ENCODE measurements at places on chromosomes 7 and 10.
A peak's percentile ranks its signal among the peaks of the same experiment; 100 is the strongest.

GRCh38 chr7:128353610-128354009, 7.9 kb downstream of the PRRT4 start:
- DNase-seq = no peak

DNA sequence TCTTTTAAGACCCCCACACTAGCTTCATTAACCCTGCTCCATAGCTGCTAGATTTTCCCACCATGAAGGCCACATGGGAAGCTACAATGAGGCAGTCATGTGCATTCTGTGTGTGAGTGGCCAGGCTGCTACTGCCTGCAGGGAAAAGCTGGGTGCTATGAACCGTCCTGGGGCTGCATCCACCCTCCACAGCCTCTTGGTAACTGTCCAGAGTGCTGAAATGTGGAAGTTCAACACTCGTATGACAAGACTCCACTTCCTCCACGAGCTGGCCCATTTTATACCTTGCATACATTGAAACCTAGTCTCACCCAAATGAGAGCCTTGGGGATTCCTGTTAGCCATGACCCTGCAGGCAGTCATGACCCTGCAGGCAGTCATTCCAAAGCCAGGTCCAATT, 59.4 kb downstream of the CUZD1 start:
- no peak for DNase-seq

DNA sequence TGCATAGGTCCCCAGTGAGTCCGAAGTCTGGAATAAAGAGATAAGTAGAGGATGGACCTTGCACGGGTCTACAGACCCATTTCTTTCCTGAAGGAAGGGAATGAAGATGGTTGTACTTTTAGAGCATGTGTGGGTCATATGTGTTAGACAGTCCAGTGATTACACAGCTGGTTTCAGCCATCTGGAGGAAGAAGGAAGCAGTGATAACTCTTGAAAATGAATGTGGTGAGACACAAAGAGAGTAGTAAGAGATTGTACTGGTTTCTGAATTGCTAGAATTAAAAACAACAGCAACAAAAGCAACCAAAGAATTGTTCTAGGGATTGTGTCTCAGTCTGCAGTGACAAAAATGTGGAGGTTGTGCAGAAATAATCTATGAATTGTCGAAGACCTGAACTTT, 258.9 kb downstream of the SUGCT start:
- no peak for DNase-seq

GRCh38 chr7:44676776-44677175, 70.3 kb downstream of the OGDH start:
- DNase-seq = no peak

GRCh38 chr7:152313831-152314604, 121.8 kb downstream of the KMT2C start:
- DNase-seq = no peak

DNA sequence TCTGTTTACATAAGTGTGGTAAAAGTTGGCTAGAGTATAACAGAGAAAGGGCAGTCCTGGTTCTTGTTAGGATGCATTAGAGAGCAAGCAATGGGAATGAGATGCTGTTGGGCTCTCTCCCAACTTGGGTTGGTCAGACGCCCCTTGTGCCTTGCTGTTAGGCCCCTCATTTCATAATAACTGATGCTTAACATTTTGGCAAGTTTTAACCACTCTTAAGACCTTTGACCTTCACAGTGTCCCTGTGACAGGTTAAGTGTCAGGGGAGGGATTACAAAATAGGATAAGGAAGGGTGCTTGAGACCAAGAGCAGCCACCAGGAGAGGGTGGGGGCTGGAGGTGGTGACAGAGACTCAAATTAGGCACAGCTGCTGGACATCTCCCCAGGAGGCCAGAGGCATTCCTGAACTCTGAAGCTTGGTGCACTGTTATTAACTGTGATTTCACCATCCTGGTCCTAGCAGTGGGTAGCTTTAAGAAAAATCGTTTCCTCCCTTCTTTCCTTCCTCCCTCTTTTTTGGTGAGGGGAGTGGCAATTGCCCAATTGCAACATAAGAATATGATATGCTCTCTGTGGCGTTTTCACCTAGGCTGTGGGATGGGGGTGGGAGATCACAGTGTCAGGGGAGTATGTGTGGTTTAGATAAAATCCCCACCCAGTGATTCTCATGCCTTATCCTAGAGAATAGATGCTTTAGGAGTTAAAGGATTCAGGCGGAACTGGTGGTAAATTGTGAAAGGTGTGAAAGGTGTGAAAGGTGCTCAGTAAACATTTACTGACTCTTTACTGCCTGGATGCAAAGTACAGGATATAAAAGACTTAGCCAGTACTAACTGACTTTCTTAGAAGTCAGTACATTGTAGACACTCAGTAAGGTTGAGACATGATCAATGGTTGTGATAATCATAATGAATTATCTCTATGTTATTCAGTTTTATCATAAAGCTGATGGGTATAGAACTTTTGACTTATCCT, 270.5 kb downstream of the BICC1 start:
- DNase-seq = no peak

- no peak for DNase-seq
These were observed 3.5 kb downstream of the APBB1IP start for GRCh38 chr10:26441491-26442214.

GRCh38 chr7:44652535-44652934, 46.1 kb downstream of the OGDH start:
- DNase-seq = no peak

- no peak for DNase-seq
These were observed 99.9 kb downstream of the TRIL start for GRCh38 chr7:28858206-28858605.

DNA sequence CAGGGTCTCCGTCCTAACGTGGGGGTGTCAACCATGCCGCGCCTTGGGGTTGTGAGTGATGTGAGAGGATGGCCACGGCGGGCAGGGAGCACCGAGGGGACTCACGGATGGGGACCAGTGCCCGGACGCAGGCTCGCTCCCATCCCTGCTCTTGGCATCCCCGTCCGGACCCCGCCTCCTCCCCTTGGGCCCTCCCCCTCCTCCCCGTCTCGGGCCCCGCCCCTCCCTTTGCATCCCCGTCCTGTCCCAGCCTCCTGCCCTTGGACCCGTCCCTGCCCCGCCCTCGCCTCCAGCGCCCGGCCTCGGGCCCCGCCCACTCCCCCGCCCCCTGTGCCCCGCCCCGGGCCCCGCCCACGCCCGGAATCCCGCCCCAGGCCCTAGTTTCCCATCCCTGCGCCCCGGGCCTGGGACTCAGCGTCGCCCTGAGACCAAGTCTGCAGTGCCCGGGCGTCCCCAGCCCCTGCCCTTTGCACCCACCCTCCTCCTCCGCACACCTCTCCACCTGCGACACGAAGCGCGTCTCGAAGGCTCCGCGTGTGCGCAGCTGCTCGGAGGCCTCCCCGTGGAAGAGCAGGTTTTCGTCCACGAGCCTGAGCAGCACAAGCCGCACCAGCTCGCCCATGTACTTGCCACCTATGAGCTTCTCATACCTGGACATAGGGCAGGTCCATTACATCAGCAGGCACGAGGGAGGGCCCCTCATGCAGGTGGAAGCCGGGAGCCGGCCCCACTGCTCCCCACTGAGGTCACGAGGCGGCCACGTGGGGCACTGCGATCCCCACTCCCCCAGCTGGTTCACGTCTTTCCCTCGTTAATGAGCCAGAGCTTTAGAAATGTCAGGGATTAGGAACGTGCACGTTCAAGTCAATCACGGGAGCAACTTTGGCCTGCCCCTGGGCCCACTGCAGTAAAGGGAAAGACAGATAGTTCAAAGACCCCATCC, 5.1 kb upstream of the MYL7 start:
- DNase-seq = peak; percentile 38

- DNase-seq = peak; percentile 24
These were observed 24.7 kb downstream of the AOC1 start for GRCh38 chr7:150876817-150877526.

- DNase-seq = no peak
These were observed 70.8 kb upstream of the FAM204A start for GRCh38 chr10:118412932-118413331.

DNA sequence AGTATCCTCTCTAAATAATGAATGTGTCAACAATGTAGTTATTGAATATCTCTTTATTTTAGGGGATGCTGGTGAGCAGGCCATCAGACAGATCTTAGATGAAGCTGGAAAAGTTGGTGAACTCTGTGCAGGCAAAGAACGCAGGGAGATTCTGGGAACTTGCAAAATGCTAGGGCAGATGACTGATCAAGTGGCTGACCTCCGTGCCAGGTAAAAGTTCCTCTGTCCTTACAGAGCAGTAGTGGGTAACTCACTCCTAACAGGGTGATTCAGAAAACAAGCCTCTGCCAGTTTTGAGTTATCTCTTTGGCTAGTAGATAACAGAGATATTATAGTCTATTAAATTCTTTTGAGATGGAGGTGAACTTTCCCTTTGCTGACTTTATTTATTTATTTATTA, 67.3 kb downstream of the AP3M1 start:
- DNase-seq = no peak

DNA sequence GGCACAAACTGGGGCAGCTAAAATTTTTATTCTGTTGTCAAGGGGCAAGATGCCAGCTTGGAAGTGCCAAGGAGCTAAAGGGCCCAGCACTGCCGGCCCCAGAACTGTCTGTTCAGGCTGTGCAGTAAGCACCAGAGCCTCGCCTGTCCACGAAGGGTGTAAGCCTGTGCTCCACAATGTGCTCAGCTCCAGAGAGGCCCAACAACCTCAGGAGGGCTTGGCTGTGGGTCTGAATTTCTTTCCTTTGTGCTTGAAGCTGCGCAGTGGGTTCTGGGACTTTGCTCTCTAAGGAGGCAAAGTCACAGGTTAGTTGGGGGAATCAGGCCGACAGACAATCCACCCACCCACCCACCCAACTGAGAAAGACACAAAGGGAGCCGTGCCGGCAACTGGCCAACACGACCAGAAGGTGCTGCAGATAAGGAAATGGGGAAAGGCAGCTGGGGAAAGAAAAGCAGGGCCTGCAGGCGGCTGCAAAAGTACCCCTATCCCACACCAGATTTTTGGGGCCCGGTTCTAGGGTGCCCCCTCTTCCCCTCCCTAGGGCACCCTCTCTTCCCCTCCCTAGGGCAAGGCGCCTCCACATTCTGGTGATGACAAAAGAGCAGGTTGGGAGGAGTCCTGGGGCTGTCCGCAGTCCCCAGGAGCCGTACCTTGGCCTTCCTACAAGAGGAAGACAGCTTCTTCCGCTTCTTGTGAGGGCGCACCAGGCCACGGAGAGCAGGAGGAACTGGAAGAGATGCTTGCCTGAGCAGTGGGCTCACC, 7.7 kb downstream of the DDX56 start:
- DNase-seq = no peak

DNA sequence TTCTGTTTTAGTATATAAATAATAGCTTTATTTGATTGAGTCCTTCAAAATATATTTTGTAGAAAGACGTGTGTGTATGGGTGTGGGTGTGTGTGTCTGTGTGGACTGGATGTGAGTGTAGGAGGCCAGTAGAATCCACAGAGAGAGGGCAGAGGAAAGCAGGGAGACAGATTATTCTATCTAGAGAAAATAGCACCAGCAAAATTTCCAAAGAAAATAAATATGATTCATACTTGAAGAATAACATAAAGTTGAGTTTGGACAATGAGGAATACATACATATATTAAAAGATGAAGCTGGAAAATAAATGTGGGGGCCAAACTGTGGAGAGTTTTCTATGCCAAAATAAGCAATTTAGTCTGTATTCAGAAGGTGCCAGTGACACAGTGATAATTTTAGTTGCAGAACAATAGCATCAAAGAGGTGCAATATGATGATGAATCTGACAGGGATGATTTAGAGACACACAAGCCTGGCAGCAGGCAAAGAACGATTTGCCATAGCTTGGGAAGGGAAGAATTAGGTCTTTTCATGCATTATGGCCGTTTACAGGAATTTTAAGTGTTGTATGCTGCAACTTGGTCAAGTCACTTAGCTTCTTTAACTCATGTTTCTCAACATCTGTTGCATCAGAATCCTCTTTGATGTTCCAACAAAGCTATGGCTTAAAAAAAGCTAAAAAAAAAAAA, 121.3 kb downstream of the SEMA3A start:
- no peak for DNase-seq

GRCh38 chr7:1226186-1226901, 6.3 kb upstream of the UNCX start:
- DNase-seq = no peak

DNA sequence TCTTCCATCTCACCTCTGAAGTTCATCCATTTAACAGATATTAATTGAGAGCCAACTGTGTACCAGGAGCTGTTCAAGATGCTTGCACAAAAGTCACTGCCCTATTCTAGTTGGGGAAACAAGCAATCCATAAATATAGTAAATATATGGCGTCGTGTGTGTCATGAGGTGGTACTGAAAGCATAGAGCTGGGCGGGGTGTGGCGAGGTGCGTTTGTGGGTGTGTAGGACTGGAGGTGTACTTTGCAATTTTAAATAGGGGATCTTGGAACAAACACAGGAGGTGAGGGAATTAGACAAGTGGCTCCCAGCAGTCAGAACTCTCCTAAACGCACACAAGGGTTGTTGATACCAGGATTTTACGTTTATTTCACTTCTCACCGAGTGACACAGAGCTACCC, 490 bp upstream of the ZNF239 start:
- DNase-seq = no peak

- no peak for DNase-seq
These were observed 17.7 kb downstream of the NPY start for GRCh38 chr7:24301703-24302102.

GRCh38 chr7:92798517-92799249, 37.7 kb downstream of the CDK6 start:
- DNase-seq = no peak

- no peak for DNase-seq
These were observed 14.0 kb upstream of the CTBP2 start for GRCh38 chr10:125174360-125174759.

GRCh38 chr7:954330-955238, at the start of gene ADAP1:
Gene ADAP1, minus strand, starts transcription at chr7:954680. Its CDS starts 203 bp downstream, at chr7:954477.
- DNase-seq = peak; percentile 54

- no peak for DNase-seq
These were observed 294.2 kb upstream of the ZMIZ1 start for GRCh38 chr10:78774614-78774998.

- DNase-seq = no peak
These were observed 71.7 kb downstream of the GNAT3 start for GRCh38 chr7:80439894-80440821.

- DNase-seq = no peak
These were observed 26.9 kb downstream of the NYAP1 start for GRCh38 chr7:100510437-100511239.
